Stimulated activated CD4-positive, alpha-beta T cell treated with anti-CD3 and anti-CD28 coated beads, Interleukin-4, amount 100 ng/mL, for 48 hours (primary cell): ENCODE measurements at places on chromosomes 12 and 14.

- no peak for DNase-seq
These were observed at the start of gene KCNH5 for GRCh38 chr14:63045234-63045611. TSS of gene KCNH5 (minus strand) at chr14:63045458. CDS start at chr14:63045186, 272 bp downstream.

- no peak for DNase-seq
These were observed 49.3 kb downstream of the DLK1 start for GRCh38 chr14:100775831-100776591.

DNA sequence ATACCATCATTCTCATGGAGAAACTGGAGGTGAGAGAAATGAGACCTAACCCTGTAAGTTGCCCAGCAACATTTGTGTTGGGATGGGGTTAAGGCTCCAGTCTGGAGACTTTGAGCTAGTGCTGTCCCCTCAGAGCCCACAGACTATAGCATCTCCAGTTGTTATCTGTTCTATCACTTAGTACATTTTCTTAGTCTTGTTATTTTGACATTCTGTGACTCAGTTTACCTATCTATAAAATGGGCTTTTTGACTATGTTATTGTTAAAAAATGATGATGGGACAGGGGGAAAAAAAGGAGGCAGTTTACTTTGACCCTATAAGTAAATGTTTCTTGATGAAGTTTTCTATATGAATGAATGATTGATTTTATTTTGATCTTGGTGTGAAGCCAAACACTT lies 45.8 kb upstream of the PTCSC3 start:
- no peak for DNase-seq

DNA sequence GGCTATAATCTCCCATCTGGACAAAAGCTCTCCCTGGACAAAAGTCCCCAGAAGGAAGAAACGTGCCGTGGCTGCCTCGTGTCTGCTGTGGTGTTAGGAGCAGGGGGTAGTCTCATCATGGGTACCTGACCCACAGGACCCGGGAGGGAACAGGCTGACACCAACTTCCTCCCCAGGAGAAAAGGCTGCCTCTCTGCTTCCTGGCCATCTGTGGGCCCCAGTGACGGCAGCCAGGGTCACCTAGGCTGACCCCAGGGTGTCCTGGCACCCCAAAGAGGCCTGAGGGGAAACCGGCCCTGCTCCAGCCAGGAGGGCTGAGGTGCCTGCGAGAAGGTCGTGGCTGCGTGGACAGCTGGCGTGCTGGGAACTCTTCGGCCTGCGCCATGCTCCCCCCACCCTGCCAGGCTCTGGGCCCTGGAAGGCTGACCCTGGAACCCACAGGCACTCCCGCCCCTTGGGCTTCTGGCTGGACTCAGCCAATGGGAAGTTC lies 133.9 kb downstream of the RFLNA start:
- DNase-seq, result no peak

DNA sequence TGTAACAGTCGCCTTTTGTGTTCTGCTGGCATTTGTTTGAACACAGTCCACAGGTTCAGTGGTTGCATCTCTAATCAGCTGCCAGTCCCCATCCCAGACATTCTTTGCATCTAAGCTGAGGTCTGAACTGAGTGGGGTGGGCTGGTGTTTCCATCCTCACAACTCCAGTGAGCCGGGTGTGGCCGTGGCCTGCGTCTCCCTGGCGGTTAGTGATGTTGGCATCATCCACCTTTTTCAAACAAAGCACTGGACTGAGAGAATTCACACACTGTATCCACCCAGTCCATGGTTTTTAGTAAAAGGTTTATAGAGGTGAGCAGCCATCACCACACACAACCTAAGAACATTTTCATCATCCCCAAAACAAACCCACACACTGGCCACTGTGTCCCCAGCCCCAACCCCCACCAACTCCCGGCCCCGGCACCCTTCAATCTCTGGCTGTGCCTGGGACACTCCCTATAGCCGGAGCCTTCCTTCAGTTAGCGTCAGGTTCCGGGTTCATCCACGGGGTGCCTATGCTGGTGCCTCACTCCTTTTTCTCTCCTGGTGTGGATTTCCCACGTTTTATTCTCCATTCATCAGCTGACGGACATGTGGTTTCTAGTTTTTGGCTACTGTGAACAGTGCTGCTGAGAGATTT lies 6.5 kb downstream of the DDX51 start:
- no peak for DNase-seq

- no peak for DNase-seq
These were observed 33.0 kb downstream of the HIGD1C start for GRCh38 chr12:50985322-50985721.

DNA sequence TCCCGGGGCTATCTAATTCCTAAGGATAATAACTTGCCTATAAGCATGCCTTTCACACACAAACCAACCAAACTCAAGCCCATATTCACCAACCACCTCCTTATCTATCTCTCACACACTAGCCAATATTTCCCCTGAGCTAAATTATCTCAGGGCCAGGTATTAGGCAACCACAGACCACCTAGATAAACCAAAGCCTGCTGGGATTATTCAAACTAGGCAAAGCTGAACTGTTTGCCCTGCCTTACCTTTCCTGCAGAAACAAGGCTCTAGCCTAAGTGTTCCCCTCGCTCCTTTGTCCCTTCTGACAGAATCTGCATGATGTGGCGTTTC lies 114.7 kb upstream of the EEA1 start:
- DNase-seq, result no peak

DNA sequence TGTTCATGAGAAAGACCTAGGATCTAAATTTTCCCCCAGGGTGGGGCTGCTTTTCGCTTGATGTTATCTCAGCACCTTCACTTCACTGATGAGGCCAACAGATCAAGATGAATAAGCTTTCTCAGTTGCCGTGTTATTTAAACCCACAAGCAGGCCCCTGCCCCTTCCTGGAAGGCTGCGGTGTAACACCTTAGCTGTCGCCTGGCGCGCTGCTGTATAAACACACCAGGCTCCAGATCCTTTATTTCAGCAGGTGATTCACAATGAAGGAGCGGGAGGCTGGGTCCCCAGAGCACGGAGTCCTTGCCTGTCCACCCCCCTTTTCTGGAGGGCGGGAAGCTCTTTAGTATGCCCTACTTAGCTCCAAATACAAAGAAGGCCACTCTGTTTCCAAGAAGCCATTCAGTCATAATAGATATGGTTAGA lies 515.4 kb downstream of the FUT8 start:
- DNase-seq, result peak; percentile 65

GRCh38 chr14:31945074-31945613 lies 132.0 kb upstream of the ARHGAP5 start:
- DNase-seq, result no peak

GRCh38 chr12:105409801-105410471 lies 79.4 kb downstream of the C12orf75 start:
- DNase-seq, result no peak

DNA sequence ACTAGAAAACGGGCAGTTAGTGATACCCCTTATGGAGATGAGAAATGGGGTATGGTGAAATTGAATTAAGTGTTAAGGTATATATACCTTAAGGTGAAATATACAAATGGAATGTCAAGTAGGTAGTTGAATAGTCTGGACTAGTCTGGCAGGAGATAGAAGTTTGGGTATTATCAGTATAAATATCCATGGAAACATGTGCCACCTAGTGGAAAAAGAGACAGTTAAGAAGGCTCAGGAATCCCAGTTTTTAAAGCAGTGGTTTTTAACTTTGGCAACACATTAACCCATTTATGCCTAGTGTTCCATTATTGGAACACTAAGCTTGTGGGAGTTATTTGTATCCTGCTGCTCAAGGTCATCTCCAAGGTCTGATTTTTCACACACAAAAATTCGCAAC lies 38.6 kb upstream of the TPH2 start:
- DNase-seq, result no peak

- no peak for DNase-seq
These were observed 513 bp downstream of the HOXC11 start for GRCh38 chr12:53973236-53974042.

DNA sequence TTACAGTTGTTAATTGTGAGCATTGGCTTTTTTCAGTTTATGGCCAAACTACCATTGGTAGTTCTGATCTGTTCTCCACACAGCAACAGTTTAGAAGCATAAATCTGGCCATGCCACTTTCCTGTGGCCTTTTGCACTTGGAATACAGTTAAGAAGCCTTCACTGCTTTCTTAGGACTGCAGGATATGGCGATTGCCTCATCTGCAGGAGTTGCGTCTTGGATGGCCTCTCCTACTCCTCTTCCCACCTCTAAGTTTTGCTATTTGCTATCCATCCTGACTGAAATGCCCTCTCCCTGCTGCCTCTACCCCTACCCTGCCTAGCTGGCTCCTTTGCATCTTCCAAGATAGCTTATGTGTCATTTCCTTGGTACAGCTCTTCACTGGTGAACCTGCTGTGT lies 12.8 kb upstream of the BMAL2 start:
- no peak for DNase-seq

DNA sequence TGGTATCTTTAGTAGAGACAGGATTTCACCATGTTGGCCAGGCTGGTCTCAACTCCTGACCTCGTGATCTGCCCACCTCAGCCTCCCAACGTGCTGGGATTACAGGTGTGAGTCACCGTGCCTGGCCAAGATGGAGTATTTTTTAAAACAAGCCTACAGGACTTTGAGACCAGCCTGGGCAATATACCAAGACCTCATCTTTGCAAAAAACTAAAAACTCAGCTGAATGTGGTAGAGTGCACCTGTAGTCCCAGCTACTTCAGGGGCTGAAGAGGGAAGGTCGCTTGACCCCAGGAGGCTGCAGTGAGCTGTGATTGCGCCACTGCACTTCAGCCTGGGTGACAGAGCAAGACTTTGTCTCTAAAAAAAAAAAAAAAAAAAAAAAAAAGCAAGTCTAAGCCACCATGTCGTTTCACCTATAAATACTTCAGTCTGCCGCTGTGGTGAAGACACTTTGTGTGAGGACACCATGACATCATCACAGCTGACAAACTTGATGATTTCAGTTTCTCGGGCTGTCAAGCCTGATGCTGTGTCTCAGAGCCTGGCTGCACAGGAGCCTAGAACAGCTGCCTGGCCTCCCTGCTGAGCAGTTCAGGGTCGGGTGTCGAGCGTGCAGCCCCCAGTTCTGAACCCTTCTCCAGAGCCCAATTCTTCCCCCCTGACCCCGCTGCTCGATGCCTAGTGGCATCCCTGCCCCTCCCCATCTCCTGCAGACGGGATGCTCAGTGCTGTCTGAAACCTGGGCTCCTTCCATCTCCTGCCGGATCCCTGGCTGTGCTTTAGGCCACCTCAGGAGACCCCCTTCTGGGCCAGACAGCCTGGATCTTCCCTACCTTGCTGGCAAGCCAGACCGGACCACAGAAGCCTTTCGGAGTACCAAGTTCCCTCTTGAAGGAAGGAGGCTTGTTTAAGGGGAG lies 119.2 kb upstream of the EVL start:
- DNase-seq, result no peak

GRCh38 chr14:65373016-65373670 lies 39.4 kb upstream of the FUT8 start:
- no peak for DNase-seq

GRCh38 chr12:78680596-78680995 lies 184.0 kb upstream of the SYT1 start:
- DNase-seq, result no peak

DNA sequence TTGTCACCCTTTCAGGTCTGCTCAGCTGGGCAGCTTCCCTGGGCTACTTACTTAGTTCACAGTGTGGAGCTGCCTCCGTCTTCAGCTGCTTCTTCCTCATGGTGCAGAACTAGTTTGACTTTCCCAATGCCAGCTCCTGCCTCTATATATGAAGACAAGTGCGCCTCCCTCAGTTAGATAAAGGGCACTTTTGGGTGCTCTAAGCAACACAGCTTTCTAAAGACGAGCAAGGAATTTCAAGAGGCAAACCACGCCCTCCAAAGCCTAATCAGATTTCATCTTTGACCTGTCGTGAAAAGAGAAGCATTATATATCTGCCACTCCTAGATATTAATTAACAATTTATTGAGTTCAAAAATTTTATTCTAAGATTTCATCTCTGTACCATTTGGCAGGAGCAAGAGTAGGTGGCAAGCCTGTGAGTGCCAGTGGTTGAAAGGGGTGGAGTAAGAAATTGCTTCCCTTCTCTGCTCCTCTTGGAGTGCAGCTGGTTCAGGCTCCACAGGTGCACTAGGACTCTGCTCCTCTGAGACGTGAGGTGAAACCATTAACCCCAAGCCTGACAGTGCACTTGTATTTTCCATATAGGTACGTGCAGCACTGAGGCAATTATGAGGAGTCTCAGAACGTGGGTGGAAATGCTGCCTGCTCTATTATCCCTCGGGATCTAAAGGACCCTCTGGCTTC lies 2.1 kb upstream of the SLC11A2 start:
- no peak for DNase-seq

DNA sequence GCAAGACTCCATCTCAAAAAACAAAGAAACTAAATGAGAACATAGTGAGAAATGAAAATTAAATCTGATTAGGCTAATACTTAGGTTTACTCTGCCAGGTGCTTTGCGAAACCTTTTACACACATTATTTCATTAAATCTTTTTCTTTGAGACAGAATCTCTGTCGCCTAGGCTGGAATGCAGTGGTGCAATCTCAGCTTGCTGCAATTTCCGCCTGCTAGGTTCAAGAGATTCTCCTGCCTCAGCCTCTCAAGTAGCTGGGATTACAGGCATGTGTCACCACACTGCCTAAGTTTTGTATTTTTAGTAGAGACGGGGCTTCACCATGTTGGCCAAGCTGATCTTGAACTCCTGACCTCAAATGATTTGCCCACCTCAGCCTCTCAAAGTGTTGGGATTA lies 21.9 kb upstream of the EEA1 start:
- no peak for DNase-seq

GRCh38 chr12:19223695-19224094 lies 94.2 kb downstream of the PLEKHA5 start:
- no peak for DNase-seq

DNA sequence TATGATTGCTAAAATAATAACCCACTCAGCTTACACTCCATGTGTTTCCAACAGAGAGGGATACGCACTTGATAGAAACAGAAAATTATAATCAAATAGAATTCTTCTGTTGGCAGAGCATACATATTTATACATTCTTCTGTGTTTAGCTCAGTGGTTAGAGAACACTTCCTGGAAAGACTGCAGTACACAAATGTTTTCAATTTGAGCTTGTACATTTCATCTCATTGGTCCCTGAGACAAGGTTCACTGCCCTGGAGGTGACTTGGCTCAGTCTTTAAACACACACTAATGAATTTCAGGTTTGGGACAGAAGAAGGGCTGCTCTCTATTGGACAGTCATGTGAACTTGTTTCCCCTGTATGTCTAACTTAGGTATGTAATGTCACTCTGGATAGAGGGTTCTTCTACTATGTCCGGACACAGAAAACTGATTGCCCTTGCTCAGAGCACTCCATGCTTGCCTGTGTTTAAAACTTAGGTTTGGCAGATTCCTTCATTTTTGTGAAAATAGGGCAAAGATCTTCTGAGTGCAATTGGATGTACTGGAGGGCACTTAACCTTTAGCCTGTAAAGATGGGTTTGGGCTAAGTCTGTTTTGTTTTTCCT lies 22.9 kb downstream of the PROX2 start:
- DNase-seq, result no peak

GRCh38 chr14:77324816-77325745 lies 4.2 kb downstream of the GSTZ1 start:
- no peak for DNase-seq
